ENCODE measurements at places on chromosomes 3 and 15.

DNA sequence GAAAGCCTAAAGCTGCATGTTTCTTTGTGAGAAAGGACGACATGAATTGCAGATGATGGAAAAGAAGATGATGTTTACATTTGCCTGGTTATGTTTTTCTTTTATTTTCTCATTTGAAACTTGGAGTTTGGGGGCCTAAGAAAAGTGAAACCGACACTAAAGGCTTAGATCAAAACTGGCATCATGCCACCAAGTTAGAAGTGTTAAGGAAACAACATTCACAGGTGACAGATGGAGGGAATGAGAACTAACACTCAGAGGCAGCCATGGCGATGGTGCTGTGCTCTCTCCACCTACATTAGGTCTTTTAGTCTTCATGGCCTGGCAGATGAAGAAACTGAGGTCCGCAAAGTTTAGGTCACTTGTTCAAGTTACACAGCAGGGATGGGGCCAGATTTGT is 923.6 kb downstream of the TUSC7 start:
- DNase-seq, result no peak

DNA sequence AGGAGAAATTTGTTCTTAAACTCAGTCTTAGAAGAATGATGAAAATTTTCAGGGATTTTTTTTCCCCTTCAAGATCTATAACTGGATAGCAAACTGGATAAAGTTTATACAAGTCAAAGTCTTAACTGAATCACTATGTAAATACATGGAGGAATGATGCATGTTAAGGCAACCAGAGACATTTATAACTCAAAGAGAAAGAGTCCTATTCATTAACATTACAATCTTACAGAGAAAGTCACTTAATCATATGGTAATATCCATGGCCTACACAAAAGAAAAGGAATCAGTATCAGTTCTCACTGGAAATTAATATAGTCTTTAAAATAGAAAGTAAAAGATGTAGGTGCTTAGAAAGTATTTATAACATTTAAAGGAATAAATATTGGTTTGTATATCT is 869.1 kb downstream of the TBL1XR1 start:
- DNase-seq, result no peak

DNA sequence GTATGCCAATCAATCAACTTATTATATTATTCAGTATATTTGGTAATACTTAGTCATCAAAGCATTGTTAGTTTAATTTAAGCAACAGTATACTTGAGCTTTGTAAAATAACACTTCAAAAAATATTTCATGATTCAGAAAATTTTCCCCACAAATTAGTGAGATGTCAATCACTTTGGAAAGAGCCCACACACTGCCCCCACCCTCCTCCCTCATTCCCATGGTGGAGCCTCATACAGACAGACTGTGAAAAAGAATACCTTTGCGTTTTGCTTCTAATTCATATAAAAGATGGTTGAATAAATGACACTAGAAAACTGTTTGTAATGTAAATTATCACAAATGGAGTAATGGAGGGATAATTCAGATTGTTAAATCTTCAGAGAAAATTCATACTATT is 43.3 kb upstream of the MYO5C start:
- no peak for DNase-seq

GRCh38 chr3:128472449-128473179 is 5.9 kb upstream of the DNAJB8 start:
- no peak for DNase-seq

GRCh38 chr3:184327171-184327570 is 10.2 kb upstream of the FAM131A start:
- DNase-seq, result no peak

DNA sequence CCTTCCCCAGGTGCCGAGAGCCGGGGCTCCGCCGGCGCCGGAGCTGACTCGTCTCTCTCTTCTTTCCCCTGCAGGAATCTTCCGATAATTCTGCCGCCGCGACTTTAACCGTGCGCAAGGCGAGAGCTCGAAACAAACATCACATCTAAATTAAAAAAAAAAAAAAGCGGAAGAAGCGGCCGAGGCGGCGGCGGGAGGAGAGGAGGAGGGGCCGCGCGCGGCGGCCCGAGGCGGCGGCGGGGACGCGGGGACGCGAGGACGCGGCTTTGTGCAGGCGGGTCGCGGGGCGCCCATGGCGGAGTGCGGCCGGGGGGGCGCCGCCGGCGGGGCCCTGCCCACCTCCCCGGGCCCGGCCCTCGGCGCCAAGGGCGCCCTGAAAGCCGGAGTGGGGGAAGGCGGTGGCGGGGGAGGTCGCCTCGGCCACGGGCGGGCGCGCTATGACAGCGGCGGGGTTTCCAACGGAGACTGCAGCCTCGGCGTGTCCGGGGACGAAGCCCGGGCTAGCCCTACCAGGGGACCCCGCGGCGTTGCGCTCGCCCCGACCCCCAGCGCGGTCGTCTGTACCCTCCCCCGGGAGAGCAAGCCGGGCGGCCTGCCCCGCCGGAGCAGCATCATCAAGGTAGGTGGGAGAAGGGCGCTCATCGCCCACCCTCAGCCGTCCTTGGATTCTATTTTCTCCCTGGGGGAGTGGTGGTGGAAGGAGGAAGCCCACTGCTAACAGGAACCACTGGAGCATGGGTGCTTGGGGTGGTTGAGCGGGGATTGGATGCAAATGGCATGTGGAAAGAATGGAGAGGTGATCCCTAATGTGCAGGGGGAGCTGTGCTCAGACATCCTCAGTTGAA is at the start of gene PLCL2:
Gene PLCL2, plus strand, starts transcription at position 208 of the 845 bp plus-strand sequence. Its CDS starts 85 bp downstream, at position 293.
- DNase-seq, result no peak

GRCh38 chr3:157713101-157713500 is 209.9 kb upstream of the VEPH1 start:
- no peak for DNase-seq

Measured in NCI-H1436 (cell line).